Osteocyte (in vitro differentiated cells): ENCODE measurements at places on chromosomes 11 and 22.
A peak's percentile ranks its signal among the peaks of the same experiment; 100 is the strongest.

DNA sequence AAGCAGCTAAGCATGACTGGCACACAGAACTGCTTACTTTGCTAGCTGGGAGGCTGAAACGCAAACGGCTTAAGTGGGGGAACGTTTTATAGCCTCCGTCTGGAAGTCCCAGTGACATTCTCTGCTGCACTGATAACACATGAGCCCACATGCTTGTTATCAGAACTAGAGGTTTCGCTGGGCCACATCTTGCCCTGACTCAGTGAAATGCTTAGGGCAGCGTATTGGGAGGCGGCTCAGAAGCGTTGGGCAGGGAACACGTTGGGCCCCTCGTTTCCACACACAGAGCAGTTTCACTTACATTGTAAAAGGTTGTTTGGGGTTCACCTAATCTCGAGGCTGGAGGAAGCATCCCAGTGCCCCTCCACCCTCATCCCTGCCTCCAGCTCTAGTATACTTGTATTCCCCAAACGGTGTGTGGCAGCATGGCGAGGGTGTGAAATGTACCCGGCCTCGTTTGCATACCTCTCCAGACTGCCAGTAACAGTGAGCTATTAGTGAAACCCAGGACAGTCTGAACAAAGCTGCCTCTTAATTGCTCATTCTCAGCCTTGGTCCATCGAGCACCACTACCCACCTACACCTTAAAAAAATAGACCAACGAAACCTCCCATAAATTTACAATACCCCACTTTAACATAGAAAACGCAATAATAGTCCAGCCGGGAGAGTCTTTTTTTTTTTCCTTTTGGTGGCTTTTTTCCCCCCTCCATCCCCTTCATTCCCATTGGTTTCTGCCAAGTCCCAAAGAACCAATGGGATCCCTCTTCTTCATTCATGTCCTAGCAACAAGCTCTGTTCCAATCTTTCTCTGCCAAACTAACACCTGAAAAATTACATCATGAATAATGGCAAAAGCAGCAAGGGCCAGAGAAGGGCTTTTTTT lies 218.8 kb upstream of the SORL1-AS1 start:
- no peak for DNase-seq

DNA sequence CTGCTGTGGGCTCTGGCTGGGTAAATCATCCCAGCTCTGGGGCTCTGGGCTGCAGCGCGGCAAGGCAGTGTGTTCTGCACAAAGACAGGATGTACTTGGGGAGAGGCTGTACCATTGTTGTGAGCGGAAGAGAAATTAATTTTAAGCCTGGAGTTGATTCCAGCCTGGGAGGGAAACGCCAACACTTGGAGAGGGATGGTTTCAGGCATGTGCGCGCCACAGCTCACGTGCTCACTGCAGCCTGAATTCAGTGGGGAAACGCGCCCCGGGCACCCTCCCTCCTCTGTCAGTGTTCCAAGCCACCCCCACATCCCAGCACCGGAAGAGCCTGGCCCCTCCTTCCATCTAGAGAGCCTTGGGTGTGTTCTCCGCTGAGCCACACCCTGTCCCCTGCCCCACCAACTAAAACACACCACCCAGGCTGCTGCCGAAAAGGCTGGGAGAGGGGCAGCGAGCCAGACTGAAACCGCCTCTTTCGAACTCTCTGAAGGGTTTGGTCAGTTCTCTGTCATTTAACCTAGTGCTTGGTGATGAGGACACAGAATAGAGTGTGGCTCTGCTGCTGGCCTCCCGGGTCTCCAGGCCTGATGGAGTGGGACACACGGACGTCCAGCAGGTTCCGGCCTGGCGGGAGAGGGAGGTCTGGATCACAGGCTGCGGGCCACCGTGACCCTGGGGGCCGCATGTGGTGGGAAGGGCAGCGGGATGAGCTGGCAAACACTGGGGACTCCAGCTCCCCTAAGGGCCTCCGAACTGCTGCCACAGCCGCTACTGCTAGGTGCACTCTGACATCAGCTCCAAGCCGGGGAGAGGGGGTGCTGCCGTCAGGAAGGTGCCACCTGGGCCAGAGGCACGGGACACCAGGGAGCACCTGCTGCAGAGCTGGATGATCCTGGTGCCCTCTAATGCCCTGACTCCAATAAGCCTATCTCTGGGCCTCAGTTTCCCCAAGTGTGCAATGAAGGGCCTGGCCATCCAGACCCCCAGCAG lies 230.8 kb downstream of the CTTN start:
- DNase-seq, result no peak

DNA sequence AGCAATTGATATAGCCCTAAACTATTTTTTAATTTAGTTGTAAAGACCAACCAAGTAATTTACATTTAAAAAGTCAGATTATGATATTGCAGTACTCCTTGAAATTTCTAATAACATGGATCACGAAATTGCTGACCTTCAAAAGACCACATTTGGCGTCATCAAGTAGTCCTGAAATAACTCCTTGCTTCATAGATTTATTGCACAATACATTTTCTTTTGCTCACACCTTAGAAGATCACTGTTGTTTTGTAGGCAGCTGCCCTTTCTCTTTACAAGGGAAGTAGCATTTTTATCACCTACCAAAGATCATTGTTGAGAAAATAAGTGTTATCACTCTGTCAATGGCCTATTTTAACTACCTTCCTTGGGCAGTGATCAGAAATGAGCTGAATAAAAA lies 815.8 kb downstream of the METTL15 start:
- DNase-seq, result no peak

- DNase-seq, result peak; percentile 13
Measured at GRCh38 chr22:19271856-19272535, 19.5 kb downstream of the CLTCL1 start.

GRCh38 chr11:13923716-13924650 lies 38.5 kb upstream of the SPON1 start:
- DNase-seq, result no peak

DNA sequence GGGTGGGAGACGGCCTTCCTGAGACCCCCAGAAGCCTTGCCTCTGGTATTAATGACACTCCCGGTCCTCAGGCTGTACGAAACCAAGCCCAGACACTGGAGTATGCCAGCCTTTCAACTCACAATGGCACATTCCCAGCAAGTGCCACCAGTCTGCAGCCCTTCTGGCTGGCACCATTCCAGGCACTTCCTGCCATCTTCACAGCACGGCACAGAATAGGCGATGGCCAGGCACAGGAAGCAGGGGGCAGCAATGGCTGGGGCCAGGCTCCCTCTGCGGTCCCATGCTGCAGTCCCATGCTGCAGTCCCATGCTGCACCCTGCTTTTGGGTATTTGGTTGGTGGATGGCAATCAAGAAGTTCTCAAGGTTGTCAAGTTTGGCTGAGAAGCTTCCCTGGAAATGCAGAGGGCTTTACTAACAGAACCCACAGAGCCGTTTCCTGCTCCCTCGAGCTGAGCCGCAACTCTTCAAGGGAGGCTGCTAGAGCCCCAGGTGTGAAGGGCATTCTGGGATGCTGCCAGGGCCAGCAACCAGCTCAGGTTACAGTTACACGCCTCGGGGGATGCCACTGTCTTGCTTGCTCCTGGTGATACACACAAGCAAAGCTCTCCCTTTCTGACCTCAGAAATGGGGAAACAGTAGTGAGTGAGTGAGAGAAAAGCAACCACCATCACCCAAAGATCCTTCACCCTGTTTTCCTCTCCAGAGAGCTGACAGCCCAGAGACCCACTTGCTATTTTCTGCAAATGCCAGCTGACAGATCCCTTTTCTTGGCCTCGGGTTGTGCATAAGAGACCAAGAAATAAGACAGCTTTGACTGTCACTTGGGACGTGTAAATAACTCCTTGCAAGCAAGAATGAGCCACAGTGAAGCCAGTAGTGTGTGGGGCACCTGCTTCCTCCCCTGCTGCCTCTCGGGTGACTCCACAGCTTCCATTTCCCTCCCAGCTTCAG lies 23.9 kb downstream of the LRFN4 start:
- DNase-seq, result no peak

DNA sequence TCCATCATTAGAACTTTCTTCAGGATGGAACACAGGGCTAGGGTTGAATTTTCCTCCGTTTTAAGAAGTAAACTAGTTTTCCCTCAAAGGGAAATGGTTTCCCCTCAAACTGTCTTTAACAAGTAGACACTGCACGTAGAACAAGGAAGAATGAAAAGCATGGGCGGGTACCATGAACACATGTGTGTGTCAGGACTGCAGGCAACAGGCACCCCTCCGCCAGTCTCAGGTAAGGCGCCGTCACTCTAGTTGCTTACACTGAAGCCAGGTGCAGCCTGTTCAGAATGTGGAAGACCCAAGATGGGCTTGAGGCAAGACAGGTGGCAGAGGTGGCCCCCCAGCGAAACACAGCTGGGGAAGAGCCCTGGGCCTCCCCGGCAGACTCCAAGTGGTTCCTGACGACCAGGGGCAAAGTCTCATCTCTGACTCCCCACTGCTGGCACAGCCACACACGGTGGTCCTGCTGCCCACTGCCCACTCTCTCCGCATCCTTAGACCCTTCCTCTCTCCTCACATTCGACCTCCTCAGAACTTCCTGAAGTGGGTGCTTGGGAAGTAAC lies 25.4 kb upstream of the MOB2 start:
- DNase-seq, result no peak

DNA sequence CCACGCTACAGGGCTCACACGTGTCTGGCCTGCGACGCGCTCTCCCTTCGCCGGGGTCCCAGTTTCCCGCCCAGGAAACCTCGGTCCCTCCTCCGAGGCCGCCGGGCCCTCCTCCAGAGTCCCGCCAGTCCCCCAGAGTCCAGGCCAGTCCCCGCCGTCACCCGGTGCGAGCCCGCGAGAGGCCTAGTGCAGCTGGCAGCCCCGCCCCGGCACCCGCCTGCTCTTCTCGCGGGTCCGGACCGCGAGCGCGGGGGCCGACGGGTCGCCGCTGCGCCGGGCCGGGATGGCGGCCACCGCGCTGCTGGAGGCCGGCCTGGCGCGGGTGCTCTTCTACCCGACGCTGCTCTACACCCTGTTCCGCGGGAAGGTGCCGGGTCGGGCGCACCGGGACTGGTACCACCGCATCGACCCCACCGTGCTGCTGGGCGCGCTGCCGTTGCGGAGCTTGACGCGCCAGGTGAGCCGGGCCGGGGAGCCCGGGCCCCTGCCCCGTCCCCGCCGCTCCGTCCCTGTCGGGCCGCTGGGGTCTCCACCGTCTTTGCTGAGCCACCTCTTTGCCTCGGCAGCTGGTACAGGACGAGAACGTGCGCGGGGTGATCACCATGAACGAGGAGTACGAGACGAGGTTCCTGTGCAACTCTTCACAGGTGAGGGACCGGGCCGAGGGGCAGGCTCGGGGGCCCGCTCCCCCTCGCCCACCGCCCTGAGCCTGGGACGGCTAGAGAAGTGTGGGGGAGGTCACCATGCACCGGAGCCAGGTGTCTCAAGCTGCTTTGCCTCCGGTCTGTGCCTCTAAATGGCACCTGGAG lies at the start of gene PTPMT1:
PTPMT1 (plus strand) TSS at position 260 of the 809 bp plus-strand sequence; CDS start at position 284, 24 bp downstream.
- peak; percentile 92 for DNase-seq

GRCh38 chr22:39463931-39464390 lies 7.1 kb downstream of the MGAT3 start:
- no peak for DNase-seq

GRCh38 chr11:83042964-83043711 lies 28.6 kb downstream of the RAB30 start:
- no peak for DNase-seq

GRCh38 chr22:35191412-35191811 lies 65.9 kb upstream of the HMGXB4 start:
- DNase-seq, result peak; percentile 15

DNA sequence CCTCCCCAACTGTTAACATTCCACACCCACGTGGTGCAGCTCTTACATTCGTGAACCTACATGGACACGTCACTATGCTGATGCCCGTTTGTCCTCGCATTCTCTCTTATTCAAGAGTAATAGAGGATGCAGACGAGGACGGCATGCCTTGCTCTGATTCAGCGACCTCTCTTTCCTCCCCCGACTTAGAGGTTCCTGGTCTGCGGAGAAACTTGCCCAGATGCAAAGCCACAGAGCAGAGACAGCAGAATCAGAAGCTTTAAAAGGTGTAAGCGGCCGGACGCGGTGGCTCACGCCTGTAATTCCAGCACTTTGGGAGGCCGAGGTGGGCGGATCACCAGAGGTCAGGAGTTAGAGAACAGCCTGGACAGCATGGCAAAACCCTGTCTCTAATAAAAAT lies 288.0 kb downstream of the NTM start:
- DNase-seq, result no peak

DNA sequence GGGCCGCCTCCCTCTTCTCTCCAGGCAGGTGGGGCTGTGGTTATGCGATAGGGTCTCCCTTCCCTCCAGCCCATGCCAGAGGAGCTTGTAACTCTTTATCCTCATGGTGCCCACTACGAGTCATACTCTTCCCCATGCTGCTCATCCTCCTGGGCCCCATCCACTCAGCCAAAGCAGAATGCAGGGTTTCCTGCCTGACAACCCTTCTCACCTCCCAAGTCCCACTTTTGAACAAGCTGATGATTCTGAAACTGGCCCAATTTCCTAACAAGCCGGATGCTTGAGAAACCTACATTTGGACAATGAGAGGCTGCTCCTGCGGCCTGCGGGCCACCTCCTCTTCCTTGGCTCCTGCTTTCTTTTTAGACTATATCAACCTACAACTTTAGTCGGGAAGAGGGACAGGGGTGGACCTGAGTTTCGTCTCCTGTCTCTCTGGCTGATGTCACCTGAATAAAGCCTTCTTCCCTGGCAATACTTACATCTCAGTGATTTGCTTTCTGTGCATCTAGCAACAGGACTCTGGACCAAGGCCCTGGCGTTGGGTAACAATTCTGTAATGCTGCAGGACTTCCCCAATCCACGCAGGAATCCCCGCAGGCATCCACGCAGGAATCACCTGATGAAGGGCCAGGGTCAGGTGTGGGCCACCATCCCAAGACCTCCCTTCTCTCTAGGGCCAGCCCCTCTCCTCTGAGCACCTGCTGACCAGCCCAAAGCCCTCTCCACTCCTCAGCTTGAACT lies 1.5 kb upstream of the NDUFS8 start:
- no peak for DNase-seq

- DNase-seq, result no peak
Measured at GRCh38 chr22:30198152-30198825, 48.3 kb downstream of the LIF start.

DNA sequence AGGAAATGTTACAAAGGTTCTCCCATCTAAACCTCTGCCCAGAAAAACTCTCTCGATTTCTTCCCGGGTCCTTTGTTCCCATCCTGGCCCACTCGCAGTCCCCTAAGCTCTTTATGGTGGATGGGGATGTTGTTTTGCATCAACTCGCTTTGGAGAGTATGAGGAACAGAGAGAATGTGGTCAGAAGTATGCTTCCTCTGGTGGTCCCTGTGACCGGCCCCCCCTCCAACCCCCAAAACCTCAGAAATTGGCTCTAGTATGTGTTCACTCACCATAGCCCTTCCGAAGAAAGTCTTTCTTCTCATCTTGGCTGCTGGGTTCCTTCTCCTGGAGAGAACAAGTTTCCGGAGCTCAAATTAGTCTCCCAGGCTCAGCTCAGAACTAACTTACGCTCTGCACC lies 54.4 kb downstream of the GRAMD1B start:
- no peak for DNase-seq

DNA sequence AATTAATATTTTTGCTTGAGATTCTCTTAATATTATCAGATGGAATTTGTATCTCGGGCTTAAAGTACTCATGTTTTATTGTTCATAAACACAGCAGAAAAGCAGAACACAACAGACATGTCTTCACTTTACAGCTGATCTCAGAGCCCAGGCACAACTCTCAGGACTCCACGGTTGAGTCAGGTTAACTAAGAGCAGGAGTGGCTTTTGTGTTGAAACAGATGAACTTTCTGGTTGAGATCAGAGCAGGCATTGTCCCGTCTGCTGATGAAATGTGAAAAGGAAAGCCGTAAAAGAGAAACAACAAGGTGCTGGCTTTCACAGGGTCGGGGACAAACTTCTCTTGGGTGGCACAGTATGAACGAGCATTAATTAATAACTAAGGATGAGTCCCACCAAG lies 49.0 kb downstream of the JHY start:
- DNase-seq, result no peak

- DNase-seq, result peak; percentile 91
Measured at GRCh38 chr11:9758637-9759518, 95.0 kb downstream of the SWAP70 start.
